ENCODE measurements at places on chromosomes 1 and 21. TPM values are rescaled to one million over a fixed set of nuclear protein-coding genes. Genes with fewer than 3 reads are reported as not detected.
A peak's percentile ranks its signal among the peaks of the same experiment; 100 is the strongest.

DNA sequence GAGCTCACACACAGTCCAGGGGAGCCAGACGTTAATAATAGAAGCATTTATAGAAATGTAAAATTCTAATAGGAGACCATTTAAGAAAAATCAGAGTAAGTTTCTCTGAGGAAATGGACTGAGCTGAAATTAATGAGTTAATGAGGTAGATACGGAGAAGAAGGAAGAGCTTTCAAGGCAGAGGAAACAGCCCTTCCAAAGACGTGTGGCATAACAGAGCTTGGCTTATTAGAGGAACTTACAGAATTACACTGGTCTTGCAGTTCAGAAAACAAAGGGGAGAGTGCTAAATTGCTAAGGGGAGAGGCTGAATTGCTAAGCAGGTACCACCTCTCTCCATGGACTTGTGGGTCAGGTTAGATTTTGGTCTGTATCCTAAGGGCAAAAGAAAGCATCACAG is 8.2 kb upstream of the PIGK start:
- DNase-seq = no peak

GRCh38 chr1:170705981-170706380 is 42.0 kb downstream of the PRRX1 start:
- DNase-seq = no peak

Gene GNAI3
- total RNA-seq = 13.8 TPM

Gene LRRN2
- total RNA-seq = 6.9 TPM

GRCh38 chr1:220421508-220421907 is 106.4 kb upstream of the MARK1 start:
- DNase-seq = no peak

- DNase-seq = no peak
Measured at GRCh38 chr1:54337928-54338327, 68.3 kb downstream of the SSBP3 start.

DNA sequence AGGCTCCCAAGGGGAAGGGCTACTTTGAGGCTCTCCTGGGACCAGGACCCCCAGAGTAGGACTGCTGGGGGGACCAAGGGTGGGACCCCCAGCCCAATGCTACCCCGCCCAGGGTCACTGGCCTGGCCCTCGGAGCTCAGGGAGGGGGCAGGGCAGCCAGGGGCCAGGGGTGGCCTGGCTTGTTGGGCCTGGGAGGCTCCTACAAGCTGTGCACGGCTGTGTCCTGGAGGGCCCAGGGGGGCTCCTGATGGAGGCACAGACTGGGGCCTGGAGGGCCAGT is 2.2 kb downstream of the HES4 start:
- DNase-seq = no peak

GRCh38 chr1:106548726-106549125 is 507.7 kb upstream of the PRMT6 start:
- no peak for DNase-seq

DNA sequence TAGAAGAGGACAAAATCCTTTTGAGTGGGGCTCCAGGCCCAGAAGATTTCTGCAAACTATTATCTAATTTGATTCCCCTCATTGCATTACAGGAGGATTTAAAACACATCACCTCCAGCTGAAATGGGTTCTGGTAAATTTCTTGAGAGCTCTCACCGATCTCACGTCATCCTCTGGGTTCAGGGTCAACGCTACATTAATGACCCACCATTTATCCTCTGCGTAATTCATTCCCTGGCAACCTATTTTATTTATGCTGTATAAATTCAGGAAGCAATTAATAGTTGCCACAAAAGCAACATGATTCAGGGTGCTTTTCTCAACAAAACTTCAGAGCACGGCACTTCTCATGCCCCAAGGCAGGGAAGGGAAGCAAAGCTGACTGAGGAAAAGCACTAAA is 38.9 kb downstream of the LMX1A start:
- no peak for DNase-seq

DNA sequence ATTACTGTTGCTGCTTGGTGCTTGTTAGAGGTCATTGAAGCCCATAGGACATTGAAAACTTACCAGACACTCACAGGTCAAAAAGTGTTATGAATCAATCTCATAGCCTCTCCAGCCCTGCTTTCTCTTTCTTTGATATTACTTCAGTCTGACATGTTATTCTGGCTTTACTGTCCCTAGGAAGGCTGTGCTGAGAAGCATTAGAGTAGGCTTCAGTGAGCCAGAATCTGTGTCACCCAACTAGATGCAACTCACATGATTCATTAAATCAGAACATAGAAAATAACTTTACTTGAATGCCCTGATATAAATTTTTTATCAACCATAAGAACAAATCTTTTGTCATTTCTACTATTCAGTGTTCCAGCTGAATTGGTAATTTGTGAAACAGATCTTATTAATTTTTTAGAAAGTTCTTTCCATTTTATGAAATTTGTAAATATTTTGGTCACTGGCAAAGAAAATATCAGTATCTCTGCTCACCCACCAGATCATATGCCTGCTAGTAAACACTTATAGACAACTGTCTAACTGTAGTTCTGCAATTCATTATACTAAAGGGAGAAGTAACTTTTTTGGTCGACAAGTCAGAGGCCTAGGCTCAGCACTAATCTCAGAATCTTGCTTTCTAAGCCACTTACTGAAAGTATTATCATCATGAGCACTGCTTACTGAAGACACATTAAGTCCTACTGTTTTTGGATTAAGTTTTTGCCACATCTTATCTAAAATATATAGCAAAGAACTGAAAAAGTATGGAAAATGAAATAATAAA is 48.2 kb downstream of the RPAP2 start:
- no peak for DNase-seq

GRCh38 chr1:53526451-53527101 is 67.4 kb downstream of the DMRTB1 start:
- DNase-seq = peak; percentile 68

- no peak for DNase-seq
Measured at GRCh38 chr1:12040457-12041051, 21.3 kb downstream of the MIIP start.

Gene CELA2B
- not detected for total RNA-seq

- DNase-seq = no peak
Measured at GRCh38 chr21:46049890-46050667, 47.8 kb upstream of the COL6A2 start.

DNA sequence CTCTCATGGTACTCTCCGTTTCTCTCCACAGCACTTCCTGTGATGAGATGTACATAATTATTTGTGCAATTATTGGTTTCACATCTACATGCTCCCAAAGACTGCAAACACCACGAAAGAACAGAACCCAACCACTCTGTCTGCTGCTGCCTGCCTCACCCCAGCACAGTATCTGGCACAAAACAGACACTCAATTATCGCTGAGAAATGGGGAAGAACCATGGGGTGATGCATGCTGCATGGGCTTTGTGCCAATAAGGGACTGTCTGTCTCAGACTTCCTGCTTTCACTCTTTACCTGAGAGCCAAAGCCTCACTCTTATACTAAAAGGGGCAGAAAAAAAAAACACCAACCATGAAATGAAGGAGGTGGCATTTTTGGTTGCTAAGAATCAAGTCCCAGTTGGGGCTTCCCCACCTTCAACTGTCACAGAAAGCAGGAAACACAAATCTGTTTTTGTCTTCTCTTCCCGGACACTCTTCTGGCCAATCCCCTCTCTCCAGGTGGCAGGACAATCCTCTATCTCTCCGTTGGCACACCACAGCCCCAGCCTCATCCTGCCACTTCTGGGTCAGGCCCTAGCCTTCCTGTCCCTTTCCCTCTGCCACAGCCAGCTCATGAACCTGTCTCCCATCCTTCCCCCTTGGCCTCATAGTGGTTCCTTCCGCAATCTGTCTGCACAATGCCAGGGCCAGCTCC is 82.0 kb downstream of the TGFBR3 start:
- DNase-seq = no peak

GRCh38 chr1:241838897-241839296 is 9.1 kb upstream of the EXO1 start:
- DNase-seq = no peak

DNA sequence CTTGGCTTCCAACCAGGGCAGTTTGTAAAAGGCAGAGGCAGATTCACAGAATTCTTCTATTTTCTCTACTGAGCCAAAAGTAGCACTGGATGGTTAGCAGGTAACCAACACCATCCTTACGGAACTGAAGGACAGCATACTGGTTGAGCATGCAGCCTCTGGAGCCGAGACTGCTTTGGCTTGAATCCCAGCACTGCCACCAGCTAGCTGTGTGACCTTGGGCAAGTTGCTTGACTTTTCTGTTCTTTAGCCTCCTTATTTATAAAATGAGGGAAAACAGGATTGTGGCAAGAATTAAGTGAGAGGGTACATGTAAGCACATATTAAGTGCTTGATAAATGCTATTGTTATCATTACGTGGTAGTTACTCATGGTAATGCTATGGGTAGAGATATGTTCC is 19.5 kb downstream of the CACNA1S start:
- DNase-seq = no peak

- no peak for DNase-seq
Measured at GRCh38 chr1:109806733-109807400, 43.1 kb upstream of the EPS8L3 start.

- no peak for DNase-seq
Measured at GRCh38 chr1:162868972-162869371, 8.0 kb upstream of the CCDC190 start.

DNA sequence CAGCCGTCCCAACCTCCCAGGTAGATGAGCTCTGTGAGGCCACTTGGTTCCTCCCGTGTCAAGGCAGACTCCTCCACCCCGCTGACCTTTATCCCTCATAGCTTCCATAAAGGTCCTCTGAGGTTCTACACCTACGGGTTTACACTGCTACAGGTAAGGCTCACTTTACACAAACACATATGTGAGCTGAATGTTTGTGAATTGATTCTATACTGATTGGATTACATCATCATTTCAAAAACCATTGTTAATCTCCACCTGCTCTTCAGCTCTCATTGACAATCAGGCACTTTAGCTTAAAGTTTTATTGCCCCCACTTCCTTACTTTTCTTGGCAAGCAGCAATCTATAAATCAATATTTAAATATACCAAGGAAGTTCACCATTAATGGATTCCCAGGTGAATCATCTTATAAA is 12.8 kb upstream of the RGS16 start:
- no peak for DNase-seq

- DNase-seq = no peak
Measured at GRCh38 chr1:109481646-109482045, 2.1 kb upstream of the ATXN7L2 start.

- peak; percentile 27 for DNase-seq
Measured at GRCh38 chr21:40512590-40512989, 334.4 kb downstream of the DSCAM start.

- DNase-seq = no peak
Measured at GRCh38 chr1:51648180-51649109, 31.6 kb downstream of the OSBPL9 start.

GRCh38 chr21:43757601-43758000 is 18.5 kb downstream of the CSTB start:
- no peak for DNase-seq

Gene VANGL2
- total RNA-seq = 79.4 TPM

GRCh38 chr1:28737307-28738132 is 780 bp downstream of the YTHDF2 start:
- DNase-seq = peak; percentile 72

Gene ST7L
- total RNA-seq = 28.3 TPM

Measured in glutamatergic neuron (in vitro differentiated cells).